ENCODE measurements at places on chromosomes 6 and 20. TPM values are rescaled to one million over a fixed set of nuclear protein-coding genes. Genes with fewer than 3 reads are reported as not detected.

TSBP1 gene
- not detected for total RNA-seq

DNA sequence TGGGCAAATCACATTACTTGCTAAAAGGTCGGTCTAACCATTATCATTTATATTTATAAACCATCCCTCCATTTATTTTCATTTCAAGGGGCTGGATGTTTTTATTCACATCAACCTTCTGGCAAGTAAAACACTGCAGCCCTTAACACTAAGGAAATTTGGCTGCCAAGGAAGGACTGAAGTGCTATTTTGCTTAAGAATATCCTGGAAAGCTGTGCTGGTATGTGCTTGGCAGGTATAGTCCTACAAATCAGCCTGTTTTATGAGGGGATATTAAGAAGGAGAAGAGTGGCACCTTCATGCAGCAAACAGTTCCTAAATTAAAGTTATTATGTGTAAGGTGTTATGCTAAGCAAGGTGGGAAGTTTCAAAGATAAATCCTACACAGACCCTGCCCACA lies 9.8 kb downstream of the PHACTR2 start:
- DNase-seq, result no peak

DNA sequence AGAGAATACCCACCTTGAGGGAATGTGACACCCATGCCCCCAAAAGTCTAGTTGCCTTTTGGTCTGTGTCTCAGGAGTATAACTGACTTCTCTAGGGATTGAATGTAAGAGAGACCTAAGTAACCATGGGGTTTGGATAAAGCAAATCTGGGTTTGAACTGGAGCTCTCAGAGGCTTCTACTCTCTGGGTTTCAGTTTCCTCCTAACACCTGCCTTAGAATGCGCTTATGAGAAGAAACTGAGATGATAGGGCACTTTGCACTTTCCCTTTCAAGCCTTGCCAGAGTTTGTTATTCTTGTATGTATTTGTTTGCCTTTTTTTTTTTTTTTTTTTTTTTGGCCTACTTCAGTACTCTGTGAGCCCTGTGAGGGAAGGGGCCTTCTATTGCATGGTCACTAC lies 19.4 kb downstream of the SDHAF4 start:
- DNase-seq, result no peak

GRCh38 chr6:12233693-12234571 lies 56.2 kb upstream of the EDN1 start:
- no peak for DNase-seq

DNA sequence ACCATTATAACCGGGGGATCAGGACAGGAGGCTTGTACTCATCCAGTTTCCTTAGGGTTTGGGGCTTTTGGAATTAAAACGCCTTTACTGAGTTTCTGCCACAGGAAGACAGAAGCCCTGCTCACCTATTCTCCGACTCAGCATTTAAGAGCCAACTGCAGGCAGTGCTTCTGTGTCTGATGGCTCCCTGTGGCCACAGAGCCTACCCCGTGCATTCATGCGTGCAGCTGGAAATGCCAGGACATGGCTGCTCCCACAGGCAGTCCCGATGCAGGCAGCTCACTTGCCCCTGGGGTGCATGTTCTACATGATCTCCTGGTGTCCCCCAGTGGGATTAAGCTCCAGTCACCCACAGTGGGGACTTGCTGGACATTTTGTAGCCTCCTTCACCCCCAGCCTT lies 22.2 kb downstream of the ZNF831 start:
- no peak for DNase-seq

- DNase-seq, result no peak
Measured at GRCh38 chr20:36975099-36975818, 23.8 kb upstream of the SAMHD1 start.

DNA sequence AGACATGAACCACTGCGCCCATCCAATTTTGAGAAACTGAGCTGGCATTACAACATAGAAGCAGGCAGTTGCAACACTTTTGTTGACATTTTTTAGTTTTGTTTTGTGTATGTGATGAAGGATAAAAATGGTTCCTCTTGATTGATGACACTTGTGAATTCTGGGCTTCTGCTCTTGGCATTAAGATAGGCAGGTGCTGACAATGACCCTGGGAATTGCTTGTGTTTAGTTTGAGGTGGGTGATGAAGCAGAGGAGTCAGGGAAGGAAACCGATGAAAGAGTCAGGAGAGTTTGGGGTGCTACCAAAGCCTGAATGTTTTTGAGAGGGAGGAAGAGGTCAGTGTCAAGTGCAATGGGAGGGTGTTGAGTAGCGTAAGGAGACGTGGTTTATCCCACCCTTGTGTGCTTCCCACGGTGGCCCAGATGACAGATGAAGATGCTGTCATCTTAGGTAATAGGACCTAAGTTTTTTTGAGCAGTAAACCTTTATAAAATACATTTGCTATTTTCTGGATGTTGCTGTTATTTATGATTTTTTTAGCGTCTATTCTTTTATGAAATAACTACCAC lies 19.4 kb downstream of the CDS2 start:
- no peak for DNase-seq

DNA sequence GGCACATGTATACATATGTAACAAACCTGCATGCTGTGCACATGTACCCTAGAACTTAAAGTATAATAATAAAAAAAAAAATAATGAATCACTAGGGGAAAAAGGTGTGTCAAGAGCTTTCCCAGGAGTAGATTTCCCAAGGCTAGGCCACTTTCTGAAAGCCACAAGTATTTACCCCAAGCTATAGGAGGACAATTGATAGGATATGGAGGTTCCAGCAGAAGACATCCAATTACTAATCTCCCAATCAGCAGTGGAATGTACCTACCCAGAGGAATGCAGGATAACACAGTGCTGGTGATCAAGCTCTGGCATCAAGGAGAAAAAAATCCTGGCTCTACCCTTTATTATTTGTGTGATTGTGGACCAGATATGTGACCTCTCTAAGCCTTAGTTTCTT lies 562.7 kb downstream of the RFPL4B start:
- DNase-seq, result no peak

- no peak for DNase-seq
Measured at GRCh38 chr6:842141-842540, 149.2 kb upstream of the EXOC2 start.

DNA sequence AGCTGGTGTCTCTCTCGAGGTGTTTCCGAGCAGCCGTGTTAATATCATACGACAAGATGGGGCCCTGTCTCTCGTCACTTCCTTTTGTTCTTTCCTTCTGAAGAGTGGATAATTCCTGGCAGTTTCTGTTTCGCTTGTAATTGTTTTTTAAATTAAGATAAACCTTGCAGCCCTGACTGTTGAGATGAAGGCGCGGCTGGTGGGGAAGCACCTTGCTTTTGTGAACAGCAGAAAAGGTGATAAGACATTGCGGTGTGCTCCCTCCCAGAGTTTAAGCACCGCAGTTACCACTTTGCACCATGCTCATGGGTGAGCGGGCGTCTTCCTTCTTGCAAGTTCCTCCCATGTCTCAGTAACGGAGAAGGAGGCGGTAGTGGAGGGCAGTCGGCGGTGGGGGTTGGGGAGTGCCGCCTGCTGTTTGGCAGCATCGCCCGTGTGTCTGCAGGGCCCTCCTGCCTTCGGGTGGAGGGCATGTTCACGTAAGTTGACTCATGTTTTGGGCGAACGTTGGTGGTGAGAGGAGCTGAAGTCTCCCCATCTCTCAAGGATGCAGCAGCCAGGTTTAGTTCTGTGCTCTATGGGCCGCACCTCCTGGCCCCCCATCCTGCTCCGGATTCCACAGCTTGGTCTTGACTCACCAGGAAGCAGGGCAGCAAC lies 345.9 kb downstream of the TAF4 start:
- no peak for DNase-seq

VGLL2 gene
- 3.0 TPM for total RNA-seq

GRCh38 chr6:78594668-78595066 lies 272.7 kb upstream of the IRAK1BP1 start:
- no peak for DNase-seq

CYP39A1 gene
- total RNA-seq, result 4.8 TPM

GRCh38 chr6:138945354-138945753 lies 42.7 kb downstream of the REPS1 start:
- no peak for DNase-seq

SLC35D3 gene
- 0.41 TPM for total RNA-seq
